ENCODE measurements at places on chromosomes 1 and 21.

DNA sequence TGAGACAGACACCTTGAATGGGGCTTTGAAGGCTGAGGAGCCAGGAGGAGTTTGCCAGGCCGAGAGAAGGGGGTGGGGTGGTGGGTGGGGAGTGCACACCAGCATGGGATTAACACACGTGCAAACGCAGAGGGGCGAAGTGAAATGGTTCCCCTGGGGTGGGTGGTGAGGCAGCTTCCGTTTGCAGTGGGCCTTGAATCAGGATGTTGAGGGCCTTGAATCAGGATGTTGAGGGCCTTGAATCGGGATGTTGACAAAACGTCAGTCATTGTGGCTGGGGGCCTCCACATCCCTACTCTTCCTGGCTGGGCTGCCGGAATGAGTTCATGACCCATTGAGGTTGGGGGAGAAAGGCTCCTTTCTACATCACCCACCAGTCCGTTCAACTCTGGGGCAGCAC is 16.6 kb downstream of the LDLRAP1 start:
- no peak for DNase-seq

DNA sequence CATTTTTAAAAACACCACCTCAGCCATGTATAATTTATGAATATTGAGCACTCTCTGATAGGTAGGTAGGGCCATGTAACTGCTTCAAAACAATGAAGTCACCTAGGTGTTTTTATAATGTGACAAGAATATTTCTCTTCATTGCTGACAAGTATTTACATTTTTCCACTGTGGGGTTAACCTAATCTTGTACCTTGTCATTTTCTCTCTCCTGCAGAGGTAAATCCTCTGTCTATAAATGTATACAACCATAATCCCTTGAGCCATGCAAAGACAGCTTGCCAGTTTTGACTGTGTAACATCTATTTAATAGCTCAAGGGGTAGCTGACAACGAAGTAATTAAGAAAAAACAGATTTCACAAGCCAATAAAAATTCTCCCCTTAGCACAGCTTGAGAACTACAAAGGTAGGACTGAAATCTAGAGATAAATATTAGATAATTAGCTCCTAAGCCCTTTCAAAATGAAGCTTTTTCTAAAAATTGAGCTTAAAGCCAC is 137.6 kb upstream of the POGK start:
- DNase-seq: no peak

GRCh38 chr1:14975119-14975518 is 178.4 kb upstream of the TMEM51 start:
- DNase-seq: no peak

GRCh38 chr1:202615501-202616354 is 94.5 kb downstream of the SYT2 start:
- no peak for DNase-seq

- DNase-seq: no peak
Measured at GRCh38 chr1:103170609-103171008, 62.3 kb upstream of the COL11A1 start.

DNA sequence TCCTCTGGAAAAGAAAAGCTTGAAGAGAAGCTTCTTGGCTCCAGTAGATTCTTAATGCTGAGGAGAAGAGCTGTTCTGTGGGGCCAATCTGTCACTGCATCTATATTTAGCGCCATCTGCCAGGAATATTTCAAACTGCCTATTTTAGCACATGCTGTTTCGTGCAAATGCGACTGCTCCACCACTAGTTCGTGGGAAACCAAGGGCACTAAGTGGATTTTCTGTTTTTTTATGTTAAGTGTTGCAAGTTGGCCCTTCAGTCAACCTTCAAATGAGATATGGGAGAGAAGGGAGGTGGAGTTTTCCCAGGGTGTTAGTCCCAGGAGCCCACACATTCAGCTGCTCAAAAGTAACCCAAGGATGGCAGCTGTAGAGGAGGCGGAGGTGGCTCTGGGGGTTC is 91.9 kb downstream of the TSEN15 start:
- DNase-seq: no peak

- DNase-seq: no peak
Measured at GRCh38 chr1:13802782-13803545, 103.0 kb downstream of the PRDM2 start.

DNA sequence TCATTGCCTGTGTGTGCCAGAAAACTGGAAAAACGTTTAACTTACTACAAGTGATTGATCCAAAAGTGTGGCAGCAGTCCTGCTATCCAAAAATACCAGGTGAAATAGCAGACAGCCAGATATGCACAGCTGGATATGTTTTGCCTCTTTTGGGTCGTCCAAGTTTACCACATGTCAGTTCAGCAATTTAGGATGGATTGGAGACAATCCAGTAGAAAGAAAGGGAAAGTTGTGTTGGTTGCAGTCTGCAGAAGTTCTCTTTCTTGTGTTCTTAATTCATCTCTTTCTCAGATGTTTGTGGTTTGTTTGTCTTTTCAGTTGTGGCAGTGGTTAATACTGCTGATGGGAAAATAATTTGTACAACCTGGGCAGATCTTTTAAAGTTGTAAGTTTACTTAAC is 645.0 kb downstream of the PTPRC start:
- no peak for DNase-seq

DNA sequence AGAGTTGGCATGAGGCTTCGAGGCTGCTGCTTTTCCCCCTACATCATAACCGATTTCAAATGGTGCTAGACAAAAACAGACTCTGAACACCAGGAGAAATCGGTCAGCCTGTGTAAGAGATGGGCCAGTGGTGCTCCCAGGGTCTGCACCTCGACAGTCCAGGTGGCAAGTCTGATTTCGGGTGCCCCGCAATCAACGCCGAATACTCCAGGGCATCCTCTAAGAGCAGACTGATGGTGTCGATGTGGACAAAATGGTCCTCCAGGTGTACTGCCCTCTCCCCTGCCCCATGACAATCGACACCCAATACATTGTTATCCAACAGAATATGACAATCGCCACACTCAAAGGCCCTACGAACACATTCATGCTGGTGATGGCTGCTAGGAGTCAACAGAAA is 50.0 kb downstream of the CD46 start:
- no peak for DNase-seq

GRCh38 chr1:31354283-31354682 is 18.6 kb downstream of the FABP3 start:
- no peak for DNase-seq

GRCh38 chr1:116078699-116079223 is 32.4 kb upstream of the MAB21L3 start:
- DNase-seq: no peak

DNA sequence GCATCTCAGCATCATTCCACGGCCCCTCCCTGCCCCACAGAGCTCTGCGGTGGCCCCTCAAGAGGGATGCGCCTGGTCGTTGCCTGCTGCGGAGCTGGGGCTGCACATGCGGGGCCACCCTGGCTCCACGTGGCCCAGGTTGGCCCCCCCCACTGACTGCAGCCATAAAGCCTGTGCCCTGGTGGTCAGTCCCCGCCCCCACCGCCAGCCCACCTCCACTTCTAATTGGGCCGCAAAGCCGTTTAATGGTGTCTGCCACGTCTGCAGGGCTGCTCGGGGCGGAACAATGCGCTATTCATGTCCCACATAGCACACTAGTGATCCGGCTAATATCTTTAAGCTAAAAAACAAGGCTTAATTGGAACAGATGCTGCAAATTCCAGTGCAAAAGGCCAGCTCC is 33.5 kb upstream of the ACTRT2 start:
- DNase-seq: no peak

- no peak for DNase-seq
Measured at GRCh38 chr1:165539908-165540307, 3.9 kb upstream of the LRRC52 start.

DNA sequence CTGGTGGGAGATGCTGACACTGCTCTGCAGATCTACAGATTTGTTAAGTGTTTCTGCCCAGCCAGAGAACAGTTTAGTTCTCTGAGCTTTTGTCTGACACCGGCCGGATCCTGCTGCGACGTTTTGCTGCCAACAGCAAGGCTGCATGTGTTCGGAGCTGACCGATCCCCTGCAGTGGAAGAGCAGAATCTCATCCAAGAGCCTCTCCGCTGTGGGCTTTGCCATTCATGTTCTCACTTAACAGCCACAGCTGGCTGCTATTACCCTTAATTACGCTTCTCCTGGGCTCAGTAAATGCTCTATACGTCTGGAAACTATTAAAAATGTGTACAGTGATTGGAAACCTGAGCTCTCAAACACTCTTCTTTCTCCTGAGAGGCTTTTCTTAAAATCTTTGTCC is 105.3 kb downstream of the BCAR3 start:
- DNase-seq: no peak

DNA sequence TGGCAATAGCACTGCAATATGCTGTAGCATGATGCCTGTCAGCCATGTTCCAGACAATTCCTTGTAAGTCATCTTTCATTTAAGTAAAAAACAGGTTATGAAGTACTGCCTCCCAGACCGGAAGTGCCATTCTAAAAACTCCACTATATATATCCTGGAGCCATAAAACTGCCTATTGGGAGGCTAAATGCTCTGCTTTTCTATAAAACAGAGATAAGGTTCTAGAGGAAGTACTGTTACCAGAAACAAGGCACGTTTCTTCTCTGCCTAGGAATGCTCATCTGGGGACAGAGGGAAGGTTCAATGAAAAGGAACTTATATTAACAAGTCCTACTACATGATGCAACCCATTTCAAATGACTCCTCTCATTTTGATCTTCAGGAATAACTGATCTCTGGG is 66.8 kb downstream of the GPR137B start:
- no peak for DNase-seq

DNA sequence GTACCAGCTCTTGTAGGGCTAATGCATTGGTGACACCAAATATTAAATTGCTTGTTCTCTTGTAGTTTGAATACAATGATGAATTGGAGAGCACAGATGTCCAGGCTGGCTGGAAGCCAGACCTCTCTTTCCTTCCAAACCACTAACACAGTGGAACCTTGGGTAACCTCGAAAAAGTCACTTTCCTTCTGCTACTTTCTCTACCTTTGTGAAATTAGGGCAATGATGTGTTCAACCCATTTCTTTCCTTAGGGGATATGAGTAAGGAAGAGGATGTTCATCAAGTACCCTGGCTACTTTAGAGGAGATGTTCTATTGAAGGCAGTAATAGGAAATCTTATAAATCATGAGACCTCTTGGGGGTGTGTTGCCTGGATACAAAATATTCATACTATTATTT is 55.7 kb downstream of the XCL2 start:
- no peak for DNase-seq

- DNase-seq: no peak
Measured at GRCh38 chr1:90710579-90711536, 6.2 kb downstream of the BARHL2 start.

- no peak for DNase-seq
Measured at GRCh38 chr1:43878854-43879253, 54.7 kb upstream of the ARTN start.

- DNase-seq: no peak
Measured at GRCh38 chr1:211610779-211611556, 32.0 kb upstream of the SLC30A1 start.

DNA sequence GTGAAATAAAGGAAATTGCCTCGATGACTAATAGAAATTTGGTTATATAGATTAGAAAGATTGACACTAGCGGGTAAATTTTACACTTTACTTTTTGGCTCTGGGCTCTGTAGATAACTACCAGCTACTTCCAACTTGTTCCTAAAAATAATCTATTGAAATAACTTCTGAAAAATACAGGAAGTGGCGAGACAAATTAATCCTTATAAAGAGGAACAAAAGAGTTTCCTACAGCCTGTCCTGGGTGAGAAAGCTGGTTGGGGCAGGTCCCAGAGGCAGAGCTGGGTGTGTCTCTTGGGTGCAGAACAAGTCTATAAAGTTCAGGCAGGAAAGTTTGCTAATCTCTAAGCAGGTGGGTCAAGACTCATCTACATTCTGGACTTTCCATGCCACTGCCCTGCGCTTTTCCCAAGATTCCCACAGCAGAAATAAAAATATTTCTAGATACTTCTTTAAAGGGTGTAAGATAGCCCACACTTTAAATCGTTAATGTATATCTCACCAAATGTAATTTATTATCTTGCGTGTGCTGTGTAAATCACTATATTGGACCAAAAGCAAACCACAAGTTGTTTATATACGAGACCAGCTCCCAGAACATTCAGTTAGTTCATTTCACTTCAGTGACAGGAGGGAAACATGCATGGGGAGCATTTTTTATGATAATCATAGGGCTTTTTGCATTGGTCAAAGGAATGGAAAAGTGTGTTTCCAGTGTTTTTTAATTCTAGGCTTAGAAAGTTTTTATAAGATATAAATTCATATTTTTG is 70.1 kb upstream of the NRIP1 start:
- no peak for DNase-seq

GRCh38 chr1:166432655-166433054 is 265.9 kb upstream of the FAM78B start:
- DNase-seq: no peak

DNA sequence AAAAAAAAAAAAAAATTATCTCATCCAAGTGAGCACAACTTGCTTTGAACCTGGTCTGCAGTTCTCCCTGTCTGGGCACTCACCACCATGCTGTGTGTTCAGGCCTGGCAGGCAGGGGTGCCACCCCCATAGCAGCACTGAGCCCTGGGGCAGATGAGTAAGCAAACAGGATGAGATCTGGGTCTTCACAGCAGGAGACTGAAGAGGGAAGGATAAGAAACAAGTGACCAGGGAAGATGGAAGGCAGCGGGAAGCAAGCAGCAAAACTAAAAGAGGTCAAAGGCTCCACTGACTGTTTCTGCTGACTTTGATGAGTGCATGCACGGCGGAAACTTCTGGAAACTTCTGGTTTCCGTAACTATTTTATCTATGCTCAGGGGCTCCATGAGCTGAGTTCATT is 133.5 kb upstream of the SOD1 start:
- no peak for DNase-seq

GRCh38 chr21:41671859-41672542 is 94.9 kb downstream of the RIPK4 start:
- no peak for DNase-seq

DNA sequence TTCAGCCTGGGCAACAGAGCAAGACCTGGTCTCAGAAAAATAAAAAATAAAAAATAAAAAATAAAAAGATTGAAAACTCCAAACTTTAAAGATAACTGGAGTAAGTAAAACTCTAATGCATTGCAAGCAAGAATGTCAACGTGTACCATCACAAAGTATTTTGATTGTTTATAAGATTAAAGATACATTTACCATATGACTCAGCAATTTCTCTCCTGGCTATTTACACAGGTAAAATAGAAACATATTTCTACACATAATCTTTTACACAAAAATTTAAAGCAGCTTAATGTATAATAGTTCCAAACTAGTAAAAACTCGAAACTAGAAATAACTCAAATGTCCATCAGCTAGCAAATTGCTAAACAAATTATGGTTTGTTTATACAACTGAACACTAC is 456.1 kb upstream of the RGS18 start:
- DNase-seq: no peak

GRCh38 chr21:46155514-46156377 is at the start of gene FTCD:
Gene FTCD, minus strand, starts transcription at chr21:46155579. Its CDS starts 56 bp downstream, at chr21:46155523.
- no peak for DNase-seq

Data from activated CD8-positive, alpha-beta memory T cell treated with anti-CD3 and anti-CD28 coated beads for 48 hours (primary cell).